A549 treated with ZK216348 at 1 μM for 4 hours (cell line): ENCODE measurements at places on chromosomes 1 and 21. TPM values are rescaled to one million over a fixed set of nuclear protein-coding genes. Genes with fewer than 3 reads are reported as not detected.

EFNA1 gene
- total RNA-seq, result 25.9 to 37.5 TPM (median 31.4 TPM) in 5 replicates

CD2 gene
- total RNA-seq, result not detected in 5 replicates

DMBX1 gene
- total RNA-seq, result 0.51 to 1.2 TPM (median 0.99 TPM) in 5 replicates

TTC22 gene
- total RNA-seq, result not detected in 5 replicates

HSPA13 gene
- total RNA-seq, result 8.4 to 18.3 TPM (median 15.1 TPM) in 5 replicates

BRINP3 gene
- not detected in 5 replicates for total RNA-seq

KRTAP13-2 gene
- total RNA-seq, result not detected in 5 replicates

HES2 gene
- 2.2 to 5.3 TPM (median 4.2 TPM) in 5 replicates for total RNA-seq

NBPF4 gene
- total RNA-seq, result 0.08 to 0.14 TPM (median 0.13 TPM) in 4 of 5 replicates, not detected in the other

CDA gene
- total RNA-seq, result 29.6 to 46.1 TPM (median 35.1 TPM) in 5 replicates

TFAP2E gene
- 0.40 to 0.93 TPM (median 0.65 TPM) in 5 replicates for total RNA-seq

TCEA3 gene
- total RNA-seq, result 0.42 to 0.72 TPM (median 0.46 TPM) in 4 of 5 replicates, not detected in the other

CHRNB2 gene
- total RNA-seq, result 0.25 to 0.48 TPM (median 0.33 TPM) in 5 replicates

DDR2 gene
- 0.31 to 0.68 TPM (median 0.47 TPM) in 5 replicates for total RNA-seq
